AG04450 (cell line): ENCODE measurements at places on chromosomes 3 and 15.

GRCh38 chr15:74842581-74843444 lies at the start of gene ULK3:
ULK3 (minus strand) TSS chr15:74843156; CDS start chr15:74843105, 51 bp downstream.
- peak; percentile 47 for DNase-seq

GRCh38 chr3:43298292-43298691 lies 12.0 kb downstream of the SNRK start:
- DNase-seq, result no peak

GRCh38 chr3:26273196-26273595 lies 349.4 kb upstream of the LRRC3B start:
- no peak for DNase-seq

- DNase-seq, result peak; percentile 8
Observed at GRCh38 chr15:98803228-98804056, 155.1 kb downstream of the IGF1R start.

DNA sequence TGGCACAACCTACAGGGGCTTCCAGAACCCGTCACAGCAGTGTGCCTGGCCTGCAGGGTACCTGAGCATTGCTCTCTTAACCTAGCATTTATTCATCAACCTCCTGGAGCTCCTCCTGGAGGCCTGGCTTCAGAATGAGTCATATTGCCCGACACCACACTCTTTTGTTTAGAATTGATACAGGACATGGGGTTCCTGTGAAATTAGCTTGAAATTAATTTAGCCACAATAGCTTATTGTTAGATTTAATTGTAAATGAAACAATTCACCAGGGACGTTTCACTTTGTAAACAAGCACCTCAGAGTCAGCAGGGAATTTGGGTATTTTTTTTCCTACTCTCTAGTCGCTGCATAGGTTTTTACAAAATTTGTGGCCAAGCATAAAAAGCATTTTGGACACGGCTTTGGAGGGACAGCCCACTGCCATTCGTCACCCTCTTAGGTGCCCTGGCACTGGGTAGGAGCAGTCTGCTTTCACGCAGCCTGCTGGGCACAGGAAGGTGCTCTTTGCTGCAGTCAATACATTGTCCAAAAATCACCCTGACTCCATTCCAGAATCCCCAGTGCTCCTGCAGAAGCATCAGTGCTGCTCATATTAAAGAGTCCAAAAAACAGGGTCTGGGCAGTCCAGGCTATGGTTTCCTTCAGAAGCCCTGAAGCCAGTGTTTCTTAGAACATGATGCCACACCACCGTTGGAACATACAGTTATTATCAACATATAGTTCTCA lies 60.8 kb upstream of the MEF2A start:
- no peak for DNase-seq

DNA sequence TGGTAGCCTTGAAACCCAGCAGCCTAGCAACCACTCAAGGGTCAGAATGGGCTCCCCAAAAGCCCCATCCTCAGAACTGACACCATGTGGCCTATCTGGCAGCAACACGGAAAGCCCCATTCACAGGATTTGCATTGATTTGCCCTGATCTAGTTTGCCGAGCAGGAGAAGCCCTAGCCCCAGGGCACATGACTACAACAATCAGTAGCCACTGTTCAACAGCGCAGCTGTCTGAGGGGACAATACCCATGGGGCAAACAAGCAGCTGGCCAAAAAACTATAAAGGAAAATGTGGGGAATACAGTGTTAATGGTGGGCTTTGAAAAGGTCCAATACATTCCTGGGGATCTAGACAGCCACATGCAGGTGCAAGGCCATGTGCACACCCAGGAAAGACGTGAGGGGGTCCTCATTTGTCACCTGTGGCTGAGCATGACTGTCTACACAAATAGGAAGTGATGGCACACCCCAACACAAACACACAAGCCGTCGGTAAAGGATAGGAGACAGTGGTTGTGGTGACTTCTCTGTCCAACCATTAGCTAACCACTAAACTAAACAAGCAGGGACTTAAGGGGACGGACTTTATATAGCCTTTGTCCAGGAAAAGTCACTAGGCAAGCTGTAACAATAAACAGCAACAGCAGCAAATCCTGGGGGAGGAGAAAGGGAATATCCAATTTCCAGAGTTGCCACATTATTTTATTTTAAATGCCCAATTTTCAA lies 113.7 kb downstream of the LRIG1 start:
- no peak for DNase-seq

GRCh38 chr15:28955993-28956421 lies 70.2 kb downstream of the APBA2 start:
- DNase-seq, result no peak

- DNase-seq, result no peak
Observed at GRCh38 chr3:80771085-80771484, 990.4 kb downstream of the GBE1 start.

GRCh38 chr3:195897081-195897852 lies 11.1 kb downstream of the TNK2 start:
- no peak for DNase-seq

DNA sequence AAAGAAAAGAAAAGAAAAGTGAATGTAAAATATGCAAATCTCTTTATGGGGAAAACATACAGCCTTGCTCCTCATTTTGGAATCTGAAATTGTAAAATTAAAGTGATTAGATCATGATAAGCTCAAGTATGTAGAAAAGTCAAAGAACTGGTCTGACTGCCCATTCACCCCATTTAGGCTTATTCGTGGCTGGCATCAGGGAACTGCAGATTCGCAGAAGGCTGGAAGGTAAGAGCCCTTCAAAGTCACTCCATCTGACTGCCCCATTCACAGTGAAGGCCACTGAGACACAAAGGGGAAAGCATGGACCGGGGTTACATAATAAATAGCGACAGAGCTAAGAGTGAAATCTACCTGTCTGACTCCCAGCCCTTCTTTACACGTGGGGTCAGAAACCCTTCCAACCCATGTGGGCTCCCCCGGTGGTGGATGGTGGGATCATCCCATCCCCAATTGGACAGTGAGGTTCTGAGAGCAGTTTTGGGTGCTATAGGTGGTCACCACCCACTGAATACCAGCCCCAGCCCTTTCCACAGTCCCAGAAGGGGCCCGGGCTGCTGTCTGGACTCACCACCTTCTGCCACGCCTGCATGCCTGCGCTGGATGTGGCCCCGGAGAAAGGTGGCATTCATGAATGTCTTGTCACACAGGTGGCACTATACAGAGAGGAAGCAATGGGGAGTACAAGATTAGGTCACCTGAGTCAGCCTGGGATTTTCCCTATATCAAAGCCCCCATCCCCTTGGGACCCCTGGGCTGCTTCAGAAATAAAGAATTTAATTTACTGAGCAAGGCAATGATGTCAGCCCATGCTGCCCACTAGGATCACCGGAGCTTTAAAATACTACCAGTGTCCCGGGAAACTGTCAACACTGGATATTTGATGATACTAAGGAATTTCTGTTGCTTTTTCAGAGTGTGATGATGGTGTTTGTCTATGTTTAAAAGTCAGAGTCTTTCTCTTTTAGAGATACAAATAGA lies 17.9 kb downstream of the DZIP1L start:
- DNase-seq, result no peak
